ENCODE measurements at places on chromosomes 1 and 21.

DNA sequence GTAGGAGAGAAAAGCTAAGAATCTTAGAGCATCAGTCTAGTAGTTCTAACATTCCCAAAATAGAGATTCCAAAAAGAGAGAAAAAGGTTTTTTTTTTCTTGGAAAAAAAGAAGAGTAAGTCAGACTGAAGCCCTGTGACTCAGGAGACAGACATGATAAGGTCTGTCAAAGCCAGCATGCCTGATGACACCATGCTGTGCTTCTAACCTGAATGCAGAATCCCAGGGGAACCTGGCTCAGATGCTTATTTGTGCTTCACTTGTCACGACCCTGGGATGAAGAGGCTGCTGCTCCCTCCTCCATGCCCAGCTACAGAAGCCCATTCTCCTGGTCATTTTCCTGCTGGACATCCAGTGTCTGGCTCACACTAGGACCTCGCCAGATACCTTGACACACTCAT is 44.3 kb downstream of the ERICH3 start:
- no peak for DNase-seq

DNA sequence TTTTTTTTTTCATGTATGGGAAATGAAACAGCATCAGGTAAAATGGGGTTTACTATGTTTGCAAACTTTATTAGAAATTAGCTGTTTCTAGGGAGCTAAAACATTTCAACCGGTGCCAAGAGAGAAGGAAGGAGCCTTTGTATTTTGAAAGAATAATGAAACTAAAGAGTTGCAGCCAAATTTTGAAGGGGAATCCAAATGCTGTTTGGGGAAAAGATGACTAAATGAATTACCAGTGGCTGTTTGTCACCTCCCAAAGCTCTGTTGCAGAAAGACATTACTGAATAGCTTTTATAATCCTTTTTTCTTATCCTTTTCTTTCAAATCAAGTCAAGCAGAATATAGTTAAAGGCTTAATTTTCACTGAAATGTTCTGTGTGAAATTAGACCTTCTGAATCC is 591.3 kb upstream of the ADGRL2 start:
- no peak for DNase-seq

GRCh38 chr21:37670883-37671282 is 245.4 kb downstream of the KCNJ6 start:
- no peak for DNase-seq

DNA sequence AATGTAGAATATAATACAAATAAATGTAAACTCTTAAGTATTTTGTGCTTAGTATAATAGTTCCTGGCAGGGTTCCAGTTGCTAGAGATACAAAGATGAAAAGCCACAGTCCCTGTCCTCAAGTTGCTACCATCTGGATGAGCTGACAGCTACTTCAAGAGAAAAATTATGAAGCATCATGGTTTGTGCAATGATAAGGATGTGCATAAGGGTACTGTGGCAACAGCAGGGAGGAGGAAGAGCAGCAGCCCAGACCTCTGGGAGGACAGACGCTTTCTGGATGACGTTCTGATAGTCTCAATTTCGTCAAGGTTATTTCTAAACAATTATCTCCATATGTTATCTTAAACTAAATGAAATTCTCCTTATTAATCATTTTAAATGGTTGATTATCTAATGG is 198.9 kb downstream of the NTNG1 start:
- no peak for DNase-seq
